ENCODE measurements at places on chromosomes 13 and 19.
A peak's percentile ranks its signal among the peaks of the same experiment; 100 is the strongest.

DNA sequence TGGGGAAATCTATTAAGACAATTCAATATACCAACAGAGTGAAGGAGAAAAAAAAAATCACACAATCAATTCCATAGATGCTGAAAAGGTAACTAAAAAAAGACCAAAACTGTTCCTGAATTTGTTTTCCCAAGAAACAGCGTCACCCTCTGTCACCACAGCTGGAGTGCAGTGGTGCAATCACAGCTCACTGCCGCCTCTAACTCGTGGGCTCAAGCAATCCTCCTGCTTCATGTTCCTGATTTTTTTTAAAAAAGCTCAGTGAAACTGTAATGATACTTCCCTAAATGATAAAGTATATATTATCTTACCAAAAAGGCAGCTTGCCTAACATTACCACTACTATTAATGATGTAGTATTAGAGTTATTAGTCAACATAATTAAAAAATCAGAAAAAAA is 19.6 kb upstream of the ZFP14 start:
- no peak for DNase-seq

DNA sequence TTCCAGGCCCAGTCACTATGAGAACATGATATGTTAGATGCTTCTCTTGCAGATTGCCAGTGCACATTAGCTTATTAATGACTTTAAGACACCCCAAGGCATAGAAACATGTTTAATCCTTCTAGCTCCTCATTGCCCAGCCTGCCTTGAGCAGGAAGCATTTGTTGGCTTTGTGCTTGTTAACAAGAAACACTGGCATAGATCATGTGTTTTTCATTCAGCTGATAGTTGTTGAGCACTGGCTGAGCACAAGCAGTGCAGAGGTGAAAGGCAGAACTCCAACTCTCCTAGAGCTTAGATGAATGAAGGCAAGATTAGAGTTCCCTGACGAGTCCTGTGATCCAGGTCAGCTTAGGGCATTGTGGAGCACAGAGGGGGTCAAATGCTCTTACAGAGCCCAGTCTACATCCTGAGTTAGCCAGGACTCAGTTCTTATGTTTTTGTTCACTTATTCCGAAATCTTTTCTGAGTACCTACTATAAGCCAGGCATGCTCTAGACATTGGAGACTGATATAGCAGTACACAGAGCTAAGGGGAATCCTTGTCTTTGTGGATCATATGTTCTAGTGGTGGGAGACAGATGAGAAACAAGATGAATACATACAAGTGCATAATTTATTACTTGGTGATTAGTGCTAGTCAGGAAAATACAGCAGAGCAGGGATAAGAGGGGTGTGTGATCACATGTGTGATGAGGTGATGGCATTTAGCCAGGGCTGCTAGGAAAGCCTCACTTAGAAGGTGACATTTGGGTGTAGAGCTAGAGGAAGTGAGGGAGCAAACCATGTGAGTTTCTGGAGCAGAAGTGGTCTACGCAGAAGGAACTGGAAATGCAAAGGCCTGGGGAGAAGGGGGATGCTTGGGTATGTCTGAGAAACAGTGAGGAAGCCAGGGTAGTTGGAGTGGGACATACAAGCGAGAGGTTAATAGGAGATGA is 101.2 kb downstream of the WASF3 start:
- DNase-seq, result no peak

DNA sequence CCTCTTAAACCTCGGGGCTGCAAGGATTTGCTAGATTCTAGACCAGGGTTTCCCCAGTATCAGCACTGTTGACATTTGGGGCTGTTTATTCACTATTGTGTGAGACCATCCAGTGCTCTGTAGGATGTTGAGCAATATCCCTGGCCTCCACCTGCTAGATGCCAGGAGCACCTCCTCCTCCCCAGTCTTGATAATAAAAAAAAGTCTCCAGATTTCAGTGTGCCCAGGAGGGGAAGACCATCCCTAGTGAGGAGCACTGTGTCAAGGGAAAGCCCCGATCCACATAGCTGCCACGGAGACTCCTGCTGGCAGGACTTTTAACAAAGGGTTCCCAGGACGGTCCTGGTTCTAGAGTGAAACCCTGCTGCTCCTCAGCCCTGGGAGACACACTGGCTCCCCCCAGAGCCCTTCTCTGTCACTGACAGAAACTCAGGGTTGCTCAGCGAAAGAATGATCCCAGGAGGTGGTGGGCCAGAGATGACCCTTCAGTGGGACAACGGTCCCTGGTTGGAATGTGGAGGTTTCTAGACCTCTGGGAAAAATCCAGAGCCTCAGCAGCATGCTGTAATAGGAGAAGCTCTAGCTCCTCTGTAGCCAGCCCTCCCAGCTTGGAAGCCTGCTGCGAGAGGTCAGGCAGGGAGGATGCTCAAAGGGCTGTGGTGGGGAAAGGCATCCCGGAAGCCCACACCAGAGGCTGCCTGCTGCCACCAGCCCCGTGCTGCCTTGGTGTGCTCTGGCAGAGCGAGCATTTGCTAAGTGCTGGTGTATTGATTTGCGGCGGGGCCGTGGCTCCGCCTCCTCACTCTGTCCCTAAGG is 20.3 kb downstream of the LYL1 start:
- no peak for DNase-seq

DNA sequence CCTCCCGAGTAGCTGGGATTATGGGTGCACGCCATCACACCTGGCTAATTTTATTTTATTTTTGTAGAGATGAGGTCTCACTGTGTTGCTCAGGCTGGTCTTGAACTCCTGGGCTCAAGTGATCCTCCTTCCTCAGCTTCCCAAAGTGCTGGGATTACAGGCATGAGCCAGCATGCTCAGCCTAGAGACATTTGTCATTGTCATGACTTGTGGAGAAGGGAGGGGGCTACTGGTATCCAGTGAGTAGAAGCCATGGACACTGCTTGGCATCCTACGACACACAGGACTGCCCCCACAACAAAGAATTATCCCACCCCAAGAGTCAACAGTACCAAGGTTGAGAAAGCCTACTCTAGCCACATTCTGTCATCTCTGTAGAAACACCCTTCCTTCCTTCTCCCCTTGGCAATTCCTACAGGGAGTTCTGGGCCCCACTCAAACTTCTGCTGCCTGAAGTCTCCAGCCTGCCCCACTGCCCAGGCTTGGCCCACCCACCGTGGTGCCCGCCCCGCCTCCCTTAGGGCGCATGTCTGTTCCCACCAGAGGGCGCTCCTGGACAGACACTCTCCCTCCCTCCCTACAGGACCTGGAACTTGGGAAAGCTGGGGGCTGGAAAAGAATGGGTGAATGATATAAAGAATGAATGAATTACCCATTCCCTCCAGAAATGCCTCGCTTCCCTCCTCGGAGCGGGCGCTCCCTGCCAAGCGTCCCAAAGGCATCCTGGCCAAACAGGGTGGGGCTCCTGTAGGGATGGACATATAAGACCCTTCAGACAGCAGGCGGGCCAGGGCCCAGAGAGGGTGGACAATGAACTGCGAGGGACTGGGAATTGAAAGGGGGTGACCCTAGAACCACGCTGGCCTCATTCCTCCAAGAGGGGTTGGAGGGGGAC is 5.5 kb upstream of the EMP3 start:
- peak; percentile 83 for DNase-seq

DNA sequence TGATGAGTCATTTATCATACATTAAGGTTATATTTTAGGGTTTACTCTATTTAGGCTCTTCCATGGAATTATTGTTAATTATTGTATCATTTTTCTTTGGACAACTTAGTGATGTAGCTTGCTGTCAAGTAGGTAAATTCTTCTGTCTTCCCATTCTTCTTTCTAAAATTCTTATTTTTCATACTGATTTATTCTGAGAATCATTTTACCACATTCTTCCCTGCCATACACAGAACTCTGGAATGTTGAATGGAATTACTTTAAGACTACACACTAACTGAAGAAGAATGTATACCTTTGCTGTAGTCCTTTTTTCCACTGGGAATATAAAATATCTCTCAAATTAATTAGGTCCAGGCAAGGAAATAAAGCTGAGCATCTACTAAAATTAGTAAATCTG is 24.5 kb upstream of the SLC7A1 start:
- DNase-seq, result no peak

GRCh38 chr13:32267836-32268439 is 47.2 kb downstream of the ZAR1L start:
- peak; percentile 64 for DNase-seq

GRCh38 chr13:114110091-114110829 is 22.2 kb downstream of the RASA3 start:
- peak; percentile 73 for DNase-seq

GRCh38 chr13:111251646-111252445 is 68.6 kb upstream of the TEX29 start:
- no peak for DNase-seq

DNA sequence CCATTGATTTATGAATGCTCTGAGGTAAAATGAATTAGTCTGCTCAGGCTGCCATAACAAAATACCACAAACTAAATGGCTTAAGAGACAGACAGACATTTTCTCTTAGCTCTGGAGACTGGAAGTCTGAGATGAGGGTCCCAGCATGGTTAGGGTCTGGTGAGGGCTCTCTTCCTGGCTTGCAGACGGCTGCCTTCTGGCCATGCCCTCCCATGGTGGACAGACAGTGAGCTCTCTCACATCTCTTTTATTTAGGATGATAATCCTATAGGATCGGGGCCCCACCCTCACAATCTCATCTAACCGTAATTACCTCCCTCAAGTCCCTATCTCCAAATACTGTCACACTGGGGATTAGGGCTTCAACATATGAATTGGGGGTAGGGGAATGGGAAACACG is 47.1 kb downstream of the HSPH1 start:
- no peak for DNase-seq

DNA sequence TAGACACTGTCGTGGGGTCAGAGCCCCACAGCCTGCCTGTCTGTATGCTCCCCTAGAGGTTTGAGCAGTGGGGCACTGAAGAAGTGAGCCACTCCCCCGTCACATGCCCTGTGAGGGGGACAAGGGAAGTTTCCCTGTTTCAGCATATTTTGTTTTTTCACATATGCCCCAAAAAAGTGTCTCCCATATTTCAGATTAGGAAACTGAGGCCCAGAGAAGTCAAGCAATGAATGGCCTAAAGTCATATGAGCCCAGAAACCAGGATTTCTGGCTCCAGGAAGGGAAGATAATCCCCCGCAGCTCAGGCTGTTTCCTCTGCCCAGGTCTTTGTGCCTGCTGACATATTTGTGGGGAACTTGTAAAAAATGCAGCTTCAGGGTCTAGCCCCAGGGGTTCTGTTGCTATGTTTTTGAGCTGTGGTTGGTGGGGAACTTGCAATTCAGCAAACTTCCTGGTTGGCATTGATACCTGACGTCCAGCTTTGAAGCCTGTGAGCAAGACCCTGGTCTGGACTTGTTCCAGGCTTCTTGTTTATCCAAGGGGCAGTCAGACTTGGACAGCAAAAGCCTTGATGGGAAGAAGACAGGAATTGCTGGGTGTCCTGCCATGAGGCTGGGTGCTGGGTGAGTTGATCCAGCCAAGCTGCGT is 9.5 kb downstream of the RASL11A start:
- DNase-seq, result no peak

DNA sequence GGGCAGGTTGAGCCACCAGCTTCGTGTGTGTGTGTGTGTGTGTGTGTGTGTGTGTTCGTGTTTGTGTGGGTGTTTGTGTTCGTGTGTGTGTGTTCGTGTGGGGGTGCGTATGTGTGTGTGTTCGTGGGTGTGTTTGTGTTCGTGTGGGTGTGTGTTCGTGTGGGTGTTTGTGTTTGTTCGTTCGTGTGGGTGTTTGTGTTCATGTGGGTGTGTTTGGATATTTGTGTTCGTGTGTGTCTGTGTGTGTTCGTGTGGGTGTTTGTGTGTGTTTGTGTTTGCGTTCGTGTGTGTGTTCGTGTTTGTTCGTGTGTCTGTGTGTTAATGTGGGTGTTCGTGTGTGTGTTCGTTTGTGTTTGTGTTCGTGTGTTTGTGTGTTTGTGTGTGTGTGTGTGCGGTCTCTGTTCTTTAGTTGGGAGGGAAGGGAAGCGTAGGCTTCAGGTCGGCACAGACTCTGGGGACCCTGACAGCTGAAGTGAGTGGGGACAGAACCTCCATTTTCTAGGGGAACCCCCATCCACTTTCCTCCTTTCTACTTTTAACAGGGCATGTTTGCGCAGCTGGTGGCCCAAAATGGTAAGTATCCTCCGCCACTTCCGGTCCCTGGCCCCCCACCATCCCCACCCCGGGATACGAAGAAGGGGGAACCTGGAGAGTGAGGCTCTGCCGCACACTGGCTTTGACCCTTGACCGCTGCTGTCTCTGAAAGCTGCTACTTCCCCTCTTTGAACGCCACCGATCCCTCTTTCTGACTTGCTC is 1.6 kb downstream of the TNFSF9 start:
- DNase-seq, result no peak

- no peak for DNase-seq
These were observed 1385.8 kb downstream of the PCDH9 start for GRCh38 chr13:65844266-65844841.

GRCh38 chr13:39129213-39129612 is 91.0 kb downstream of the NHLRC3 start:
- DNase-seq, result no peak

DNA sequence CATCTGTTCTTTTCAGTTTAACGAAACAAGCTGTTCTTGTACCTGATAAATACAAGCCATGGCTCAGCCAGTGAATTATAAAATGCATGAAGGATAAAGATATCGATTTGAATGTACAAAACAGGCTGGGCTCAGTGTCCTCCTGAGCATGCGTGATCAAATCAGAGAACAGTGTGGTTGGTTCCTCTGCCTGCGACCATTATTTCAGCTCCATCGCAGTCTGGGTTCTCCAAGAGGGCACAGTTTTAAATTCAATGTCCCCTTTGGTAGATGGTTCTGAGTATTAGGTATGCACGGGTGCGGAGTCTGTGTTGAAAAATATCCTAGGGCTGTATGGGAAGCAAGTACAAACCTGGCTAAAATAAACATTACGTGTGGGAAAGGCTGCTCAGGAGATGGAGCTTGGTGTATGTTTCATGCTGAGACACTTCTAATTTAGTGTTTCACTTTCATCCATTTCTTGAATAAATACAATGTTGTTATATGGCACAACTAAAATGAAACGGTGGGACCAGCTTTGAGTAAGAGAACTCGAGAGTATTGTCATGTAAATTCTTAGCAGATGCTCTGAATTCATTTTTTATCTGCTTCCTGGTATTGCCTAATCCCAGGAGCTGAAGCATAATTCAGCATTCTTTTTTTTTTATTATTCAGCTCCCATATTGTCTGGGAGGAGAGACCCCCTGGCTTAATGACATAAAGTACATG is 458.7 kb downstream of the MYO16 start:
- DNase-seq, result no peak

Data from stimulated activated CD4-positive, alpha-beta T cell treated with anti-CD3 and anti-CD28 coated beads, Interleukin-2, amount 100 ng/mL, for 24 hours (primary cell).